ENCODE measurements at places on chromosomes 13 and 19.

DNA sequence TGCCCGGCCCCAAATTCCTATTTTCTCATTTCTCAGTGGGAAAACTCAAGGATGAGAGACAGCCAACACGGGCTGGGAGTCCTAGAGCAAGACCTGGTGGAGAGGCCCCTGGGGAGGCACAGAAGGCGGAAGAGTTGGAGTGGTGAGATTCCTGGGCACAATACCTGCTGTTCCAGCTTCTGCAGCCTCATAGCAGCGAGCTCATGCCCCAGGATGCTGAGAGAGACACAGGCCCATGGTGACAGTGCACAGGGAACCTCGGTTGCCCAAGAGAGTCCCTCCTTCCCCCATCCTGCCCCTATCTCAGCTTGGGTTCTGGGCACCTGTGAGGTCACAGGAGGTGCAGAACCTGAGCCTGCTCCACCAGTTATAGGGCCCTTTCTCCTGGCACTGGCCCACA lies 1.4 kb downstream of the TULP2 start:
- DNase-seq = no peak

GRCh38 chr13:39498471-39499114 lies 104.4 kb downstream of the LHFPL6 start:
- DNase-seq = no peak

DNA sequence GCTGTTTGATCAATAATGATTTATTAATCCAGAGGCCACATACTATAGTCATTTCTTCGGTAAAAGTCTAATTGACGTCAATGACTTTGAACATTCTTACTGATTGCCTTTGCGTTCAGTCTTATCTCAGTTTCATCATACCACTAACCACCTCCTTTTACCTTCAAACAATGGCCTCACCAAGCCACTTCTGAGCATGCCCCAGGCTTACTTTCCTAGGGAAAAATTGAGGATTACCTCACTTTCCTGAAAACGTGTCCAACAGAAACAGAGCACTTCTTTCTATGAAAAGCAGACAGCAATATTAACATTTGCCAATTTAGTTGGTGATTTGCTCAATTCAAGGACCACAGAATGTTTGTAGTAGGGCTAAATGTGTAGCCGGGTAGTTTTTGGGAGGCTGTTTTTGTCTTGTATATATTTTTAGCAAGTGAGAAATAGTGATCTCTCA lies 157.6 kb downstream of the KLF5 start:
- no peak for DNase-seq

GRCh38 chr19:3368848-3369336 lies 2.5 kb downstream of the NFIC start:
- DNase-seq = no peak
